ENCODE measurements at places on chromosomes 16 and 17.

- no peak for DNase-seq
Measured at GRCh38 chr16:31083556-31083955, 5.2 kb downstream of the PRSS53 start.

DNA sequence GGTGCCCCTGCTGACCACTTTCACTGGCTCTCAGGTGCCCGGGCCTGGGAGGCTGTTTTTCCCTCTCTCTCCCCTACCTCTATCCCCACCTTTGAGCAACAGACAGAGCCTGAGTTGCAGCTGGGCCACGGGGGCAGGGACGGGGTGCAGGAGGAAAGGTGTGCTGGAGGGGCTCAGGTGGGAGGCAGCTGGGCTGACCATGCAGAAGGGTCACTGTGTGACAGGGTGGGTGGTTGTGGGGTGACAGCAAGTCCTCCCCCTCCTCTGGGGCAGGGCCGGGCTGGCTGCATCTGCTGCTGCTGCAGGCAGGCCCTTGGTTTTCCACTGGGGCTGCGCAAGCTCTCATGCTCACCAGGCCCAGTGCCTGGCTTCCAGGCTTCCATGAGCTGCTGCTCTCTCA is 6.6 kb downstream of the ZNF319 start:
- DNase-seq: no peak

DNA sequence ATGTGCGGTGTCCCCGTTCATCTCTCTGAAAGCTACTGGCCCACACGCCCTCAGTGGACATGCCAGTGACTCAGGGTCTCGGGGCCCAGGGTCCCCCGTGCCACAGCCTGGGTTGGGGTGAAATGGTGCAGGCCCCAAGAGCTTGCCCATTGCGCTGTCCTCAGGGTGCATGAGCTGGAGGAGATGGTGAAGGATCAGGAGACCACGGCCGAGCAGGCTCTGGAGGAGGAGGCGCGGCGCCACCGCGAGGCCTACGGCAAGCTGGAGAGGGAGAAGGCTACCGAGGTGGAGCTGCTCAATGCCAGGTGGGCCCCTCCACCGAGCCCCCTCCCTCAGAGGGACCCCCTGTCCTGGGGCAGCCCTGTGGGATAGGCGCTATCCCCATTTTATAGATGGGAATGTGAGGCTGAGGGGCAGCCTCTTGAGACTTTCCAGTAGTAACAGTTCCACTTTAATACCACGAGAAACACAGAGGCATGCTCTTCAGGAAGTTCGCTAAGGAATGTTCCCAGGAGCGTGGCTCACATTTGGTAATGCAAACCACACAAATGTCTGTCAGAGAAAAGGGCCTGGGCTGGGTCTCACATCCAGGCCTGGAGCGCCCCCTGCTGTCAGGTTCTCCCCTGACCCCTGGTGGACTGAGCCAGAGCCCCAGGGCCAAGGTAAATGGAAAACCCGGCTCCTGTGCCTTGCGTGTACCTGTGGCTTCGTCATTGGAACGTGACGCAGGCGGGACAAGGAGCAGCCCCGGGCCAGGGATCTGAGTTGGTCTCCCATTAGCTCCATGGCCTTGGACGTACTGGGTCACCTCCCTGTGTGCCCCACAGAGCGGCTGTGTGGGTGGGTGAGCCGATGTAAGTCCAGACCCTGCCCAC is 133.7 kb downstream of the RAB11FIP4 start:
- DNase-seq: no peak

DNA sequence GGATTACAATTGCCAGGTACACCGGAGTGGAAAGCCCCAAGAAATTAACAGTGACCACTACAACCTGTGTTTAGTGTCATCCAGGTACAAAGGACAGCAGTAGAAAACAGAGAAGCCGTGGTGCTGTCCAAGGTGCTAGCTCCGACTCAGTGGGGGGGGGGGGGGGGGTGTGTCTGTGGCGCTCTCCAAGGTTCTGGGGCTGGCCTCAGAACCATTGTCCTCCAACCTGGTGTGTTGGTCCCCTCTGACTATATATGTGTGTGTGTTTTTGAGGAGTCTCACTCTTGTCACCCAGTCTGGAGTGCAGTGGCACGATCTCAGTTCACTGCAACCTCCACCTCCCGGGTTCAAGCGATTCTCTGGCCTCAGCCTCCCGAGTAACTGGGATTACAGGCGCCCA is 5.8 kb upstream of the ZNF23 start:
- DNase-seq: peak; percentile 31

DNA sequence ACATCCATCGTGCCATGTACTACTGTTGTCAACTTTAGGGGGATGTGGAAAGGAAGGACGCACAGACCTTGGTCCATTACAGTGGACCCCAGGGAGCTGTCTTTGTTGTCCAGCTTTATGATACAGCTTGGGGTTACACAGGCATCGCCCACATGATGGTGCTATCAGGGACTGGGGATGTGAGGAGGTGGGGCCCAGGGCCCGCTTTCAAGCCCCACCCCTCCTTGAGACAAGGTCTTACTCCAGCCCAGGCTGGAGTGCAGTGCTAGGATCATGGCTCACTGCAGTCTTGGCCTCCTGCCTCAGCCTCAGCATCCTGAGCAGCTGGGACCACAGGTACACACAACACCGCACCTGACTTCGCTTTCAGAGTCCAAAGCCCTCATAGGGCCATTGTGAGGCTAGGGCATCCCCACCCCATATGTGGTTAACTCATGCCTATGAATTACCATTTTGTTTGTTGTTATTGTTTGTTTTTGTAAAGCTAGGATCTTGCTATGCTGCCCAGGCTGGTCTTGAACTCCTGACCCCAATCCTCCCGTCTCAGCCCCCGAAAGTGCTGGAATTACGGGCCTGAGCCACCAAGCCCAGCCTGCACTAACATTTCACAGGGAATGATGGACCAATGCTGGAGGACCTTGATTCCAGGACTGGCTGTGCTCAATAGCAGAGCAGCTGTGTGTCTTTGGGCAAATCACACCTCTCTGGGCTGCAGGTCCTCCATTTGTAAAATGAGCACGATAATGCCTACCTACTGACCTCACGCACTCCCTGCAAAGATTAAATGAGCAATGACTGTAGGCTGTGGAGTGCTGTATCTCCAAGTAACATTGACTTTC is 17.2 kb downstream of the ST3GAL2 start:
- DNase-seq: no peak

GRCh38 chr17:37123941-37124820 is 175.4 kb downstream of the AATF start:
- DNase-seq: peak; percentile 94

DNA sequence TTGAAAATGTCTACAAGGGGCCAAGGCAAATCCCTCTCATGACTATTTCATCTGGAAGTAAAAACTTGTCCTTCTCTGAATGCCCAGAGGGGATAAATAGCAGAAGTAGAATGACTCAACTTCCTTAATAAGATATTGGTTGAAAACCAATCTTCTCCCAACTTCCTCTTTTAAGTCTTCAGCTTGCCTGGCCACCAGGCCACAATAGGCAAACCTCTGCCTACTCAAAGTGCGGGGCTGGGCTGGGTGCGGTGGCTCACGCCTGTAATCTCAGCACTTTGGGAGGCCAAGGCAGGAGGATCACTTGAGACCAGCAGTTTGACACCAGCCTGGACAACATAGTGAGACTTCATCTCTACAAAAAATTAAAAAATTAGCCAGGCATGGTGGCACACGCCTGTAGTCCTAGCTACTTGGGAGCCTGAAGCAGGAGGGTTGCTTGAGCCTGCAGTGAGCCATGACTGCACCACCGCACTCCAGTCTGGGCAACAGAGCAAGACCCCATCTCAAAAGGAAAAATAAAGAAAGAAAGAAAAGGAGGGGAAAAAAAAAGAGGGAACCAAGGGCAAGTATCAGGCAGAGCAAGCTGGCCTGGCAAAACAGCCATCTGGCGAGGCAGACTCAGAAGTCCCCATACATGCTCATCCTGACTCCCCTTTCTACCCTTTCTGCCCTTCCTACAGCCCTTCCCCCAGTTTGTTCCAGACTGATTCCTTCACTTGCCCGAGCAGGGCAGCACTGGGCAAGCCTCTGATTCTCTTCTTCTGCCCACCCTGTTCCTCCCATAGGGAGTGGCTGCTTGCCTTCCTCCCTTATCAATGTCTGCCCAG is 20.6 kb downstream of the MAP3K14 start:
- peak; percentile 99 for DNase-seq

DNA sequence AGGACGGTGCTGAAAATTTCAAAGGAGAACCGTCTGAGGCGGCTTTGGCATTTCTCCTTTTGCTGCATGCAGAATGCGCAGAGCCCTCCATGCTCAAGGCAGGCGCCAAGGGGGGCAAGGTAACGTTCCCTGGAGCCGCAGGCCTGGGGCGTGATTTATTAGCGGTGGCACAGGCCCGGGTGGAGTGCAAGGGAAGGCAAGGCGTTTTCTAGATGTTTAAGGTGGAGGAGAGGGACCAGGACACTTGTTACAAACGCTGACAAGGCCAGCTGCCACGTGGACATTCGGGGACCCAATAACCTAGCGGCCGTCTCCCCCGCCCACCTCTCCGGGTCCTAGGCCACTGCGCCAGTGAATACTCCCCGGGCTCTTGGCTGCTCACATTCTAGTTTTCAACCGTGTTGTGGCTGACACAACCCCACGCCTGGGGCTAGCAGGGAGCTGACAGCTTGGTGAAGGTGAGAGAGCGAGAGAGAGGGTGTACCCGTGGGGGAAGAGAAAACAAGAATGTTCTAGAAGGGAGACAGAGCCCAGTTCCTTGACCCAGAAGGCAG is 250.1 kb downstream of the C16orf95 start:
- no peak for DNase-seq

DNA sequence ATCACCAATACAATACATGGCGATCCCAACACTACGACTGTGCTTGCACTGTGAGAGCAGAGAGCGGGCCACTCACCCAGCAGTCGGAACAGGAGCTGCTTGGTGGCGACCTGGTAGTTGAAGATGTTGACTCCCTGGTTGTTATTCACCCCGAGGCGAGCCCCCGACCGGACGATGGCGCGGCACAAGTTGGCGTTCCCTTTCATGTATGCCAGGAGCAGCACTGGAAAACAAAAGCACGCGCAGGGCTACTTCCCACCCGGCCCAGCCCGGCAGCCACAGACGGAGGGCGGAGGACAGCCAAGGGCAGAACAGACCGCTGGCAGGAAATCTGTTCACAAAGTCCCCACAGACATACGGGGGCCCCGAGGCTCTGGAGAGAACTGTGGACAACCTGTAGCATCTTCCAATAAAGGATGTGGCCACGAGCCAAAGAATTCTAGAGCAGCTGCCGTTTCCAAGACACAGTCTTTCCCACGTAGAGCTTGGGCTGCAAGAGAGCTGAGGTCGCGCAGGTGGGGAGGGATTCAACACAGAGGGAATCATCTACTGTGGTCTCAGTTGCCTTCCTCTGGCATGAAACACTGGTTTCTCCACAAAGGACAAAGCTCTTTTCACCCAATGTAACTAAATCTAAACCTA is 27.8 kb downstream of the CYB5D2 start:
- DNase-seq: no peak

- DNase-seq: no peak
Measured at GRCh38 chr17:14084955-14085354, 15.7 kb downstream of the COX10 start.

DNA sequence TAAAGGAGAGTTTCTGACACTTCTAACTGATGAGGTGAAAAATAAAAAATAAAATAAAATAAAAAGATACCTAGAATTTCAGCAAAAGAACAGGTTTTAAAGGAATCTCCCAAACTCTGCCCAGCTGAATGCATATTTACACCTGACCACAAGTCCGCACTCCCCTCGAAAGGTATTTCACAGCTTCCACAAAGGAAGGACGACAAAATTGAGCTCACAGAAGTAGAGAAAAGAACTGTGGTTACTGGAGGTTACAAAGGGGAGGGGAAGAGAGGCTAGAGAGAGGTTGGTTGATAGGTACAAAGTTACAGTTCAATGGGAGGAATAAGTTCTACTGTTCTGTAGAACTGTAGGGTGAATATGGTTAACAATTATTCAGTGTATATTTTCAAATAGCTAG is 5.0 kb downstream of the LITAF start:
- no peak for DNase-seq

GRCh38 chr17:35170968-35171771 is 23.0 kb downstream of the SLC35G3 start:
- peak; percentile 22 for DNase-seq

GRCh38 chr16:68460067-68460466 is 11.8 kb upstream of the SMPD3 start:
- DNase-seq: no peak

DNA sequence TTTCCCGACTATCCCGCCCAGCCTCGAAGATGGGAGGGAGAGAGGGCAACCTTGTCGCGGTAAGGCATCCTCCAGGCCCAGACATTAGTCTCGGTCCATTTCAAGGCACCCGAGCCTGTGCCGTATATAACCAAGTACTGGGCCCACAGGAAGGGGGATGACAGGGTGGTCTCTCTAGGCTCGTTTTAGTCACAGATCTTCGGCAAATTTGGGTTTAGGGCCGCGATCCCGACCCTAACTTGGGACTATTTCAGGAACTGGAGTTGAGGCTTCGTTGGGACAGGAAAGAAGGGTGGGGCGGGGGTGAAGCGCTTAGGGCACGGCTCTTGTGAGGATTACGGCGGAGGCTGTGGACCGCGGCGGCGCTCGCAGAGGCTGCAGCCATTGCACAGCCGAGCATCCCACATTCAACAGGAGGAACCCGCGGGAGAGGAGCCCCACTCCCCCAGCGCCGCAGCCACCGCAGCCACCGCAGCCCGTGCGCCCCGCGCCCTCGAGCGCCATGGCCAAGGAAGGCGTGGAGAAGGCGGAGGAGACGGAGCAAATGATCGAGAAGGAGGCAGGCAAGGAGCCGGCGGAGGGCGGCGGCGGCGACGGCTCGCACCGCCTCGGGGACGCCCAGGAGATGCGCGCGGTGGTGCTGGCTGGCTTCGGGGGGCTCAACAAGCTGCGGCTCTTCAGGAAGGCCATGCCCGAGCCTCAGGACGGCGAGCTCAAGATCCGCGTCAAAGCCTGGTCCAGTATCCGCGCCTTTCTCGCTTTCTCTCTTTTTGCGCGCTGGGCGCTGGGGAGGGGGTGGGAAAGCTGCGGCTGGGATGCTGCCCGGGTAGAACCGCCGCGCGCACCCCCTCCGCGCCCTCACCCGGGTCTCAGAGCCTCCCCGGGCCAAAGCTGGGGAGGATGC is at the start of gene VAT1L:
Gene VAT1L (plus strand): TSS at position 384 of the 904 bp plus-strand sequence. CDS start 119 bp downstream, at position 503.
- DNase-seq: no peak

DNA sequence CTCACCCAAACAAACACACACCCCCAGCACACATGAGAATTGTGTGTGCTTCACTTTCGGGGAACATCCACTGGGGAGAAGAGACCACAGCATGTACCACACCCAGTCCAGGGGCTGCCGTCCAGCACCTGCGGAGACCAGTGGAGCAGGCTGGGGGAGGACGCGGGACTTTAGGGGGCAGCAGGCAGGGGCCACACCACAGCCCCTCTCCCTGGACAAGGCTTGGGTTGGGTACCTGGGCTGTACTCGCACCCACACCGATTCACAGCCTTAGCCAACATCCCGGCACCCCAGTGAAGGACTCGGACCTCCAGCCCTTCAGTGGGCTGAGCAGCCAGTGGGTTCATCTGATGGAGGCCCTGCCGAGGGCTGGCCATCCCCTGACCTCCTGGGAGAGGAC is 63.3 kb downstream of the RBFOX3 start:
- no peak for DNase-seq

- no peak for DNase-seq
Measured at GRCh38 chr17:43554857-43555256, 8.7 kb upstream of the ETV4 start.

- DNase-seq: no peak
Measured at GRCh38 chr16:86457501-86458148, 52.7 kb upstream of the FOXF1 start.

All from AML-193 (cell line).